Activated CD4-positive, alpha-beta T cell treated with anti-CD3 and anti-CD28 coated beads, Interleukin-2, amount 50 U/mL, for 24 hours (primary cell): ENCODE measurements at places on chromosomes 13 and 19.

DNA sequence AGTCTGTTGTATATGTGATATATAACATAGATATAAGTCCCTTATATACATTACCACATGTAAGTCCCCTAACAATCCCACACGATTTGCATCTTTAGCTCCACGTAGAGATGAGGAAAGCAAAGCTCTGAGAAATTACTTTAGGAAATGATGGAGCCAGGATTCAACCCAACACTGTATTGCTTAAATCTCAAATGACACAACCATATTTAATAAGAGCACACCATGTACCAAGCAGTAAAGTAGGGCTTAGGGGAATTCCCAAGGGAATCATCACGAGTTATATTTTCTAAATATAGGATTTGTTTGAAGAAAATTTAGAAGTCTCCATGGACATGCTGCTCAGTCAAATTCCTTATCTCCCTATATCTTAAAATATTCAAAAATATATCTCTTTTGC lies 61.3 kb upstream of the POMP start:
- no peak for DNase-seq

DNA sequence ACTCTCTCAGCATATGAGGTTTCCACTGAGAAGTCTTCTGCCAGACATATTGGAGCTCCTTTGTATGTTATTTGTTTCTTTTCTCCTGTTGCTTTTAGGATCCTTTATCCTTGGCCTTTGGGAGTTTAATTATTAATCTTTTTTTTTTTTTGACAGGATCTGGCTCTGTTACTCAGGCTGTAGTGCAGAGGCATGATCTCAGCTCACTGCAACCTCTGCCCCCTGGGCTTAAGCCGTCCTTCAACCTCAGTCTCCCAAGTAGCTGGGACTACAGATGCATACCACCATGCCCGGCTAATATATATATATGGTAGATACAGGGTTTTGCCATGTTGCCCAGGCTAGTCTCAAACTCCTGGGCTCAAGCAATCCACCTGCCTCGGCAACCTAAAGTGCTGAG lies 6.6 kb upstream of the CYP4F3 start:
- DNase-seq, result no peak

DNA sequence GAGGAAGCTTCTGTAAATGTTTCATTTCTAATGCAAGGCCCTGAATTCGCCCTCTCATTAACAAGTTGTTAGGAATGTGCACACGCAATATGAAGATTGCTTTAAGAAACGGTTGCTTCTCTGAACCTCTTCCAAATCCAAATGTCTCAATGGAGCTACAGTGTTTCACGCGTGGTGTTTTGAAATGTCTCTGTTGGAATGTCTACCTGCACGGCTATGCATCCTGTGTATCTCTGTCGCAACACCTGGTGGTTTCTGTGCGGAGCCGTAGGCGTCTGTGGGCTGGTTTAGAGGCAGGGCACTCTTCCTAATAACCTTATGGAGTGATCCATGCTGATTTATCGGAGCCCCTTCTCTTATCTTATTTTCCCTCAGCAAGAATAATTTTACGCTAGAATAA lies 1584.2 kb upstream of the SLC10A2 start:
- DNase-seq, result no peak

DNA sequence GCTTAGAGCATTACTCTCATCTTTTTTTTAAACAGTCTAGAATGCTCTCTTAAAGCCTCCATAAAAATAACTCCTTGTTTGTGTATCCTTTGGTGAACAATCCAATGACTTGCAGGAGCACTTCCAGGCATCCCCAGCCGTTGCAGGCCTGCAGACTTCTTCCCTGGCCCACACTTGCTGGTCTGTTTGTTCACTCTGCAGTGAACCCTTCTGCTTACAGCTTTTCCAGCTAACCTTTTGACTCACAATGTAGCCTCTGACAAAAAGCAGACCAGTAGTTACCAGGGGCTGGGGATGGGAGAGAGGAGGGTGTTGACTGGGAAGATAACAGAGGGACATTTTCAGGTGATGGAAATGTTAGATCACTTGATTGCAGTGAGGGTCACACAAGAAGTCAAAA lies 9.1 kb downstream of the GPR42 start:
- no peak for DNase-seq

GRCh38 chr13:26037302-26037701 lies 14.5 kb downstream of the SHISA2 start:
- no peak for DNase-seq

DNA sequence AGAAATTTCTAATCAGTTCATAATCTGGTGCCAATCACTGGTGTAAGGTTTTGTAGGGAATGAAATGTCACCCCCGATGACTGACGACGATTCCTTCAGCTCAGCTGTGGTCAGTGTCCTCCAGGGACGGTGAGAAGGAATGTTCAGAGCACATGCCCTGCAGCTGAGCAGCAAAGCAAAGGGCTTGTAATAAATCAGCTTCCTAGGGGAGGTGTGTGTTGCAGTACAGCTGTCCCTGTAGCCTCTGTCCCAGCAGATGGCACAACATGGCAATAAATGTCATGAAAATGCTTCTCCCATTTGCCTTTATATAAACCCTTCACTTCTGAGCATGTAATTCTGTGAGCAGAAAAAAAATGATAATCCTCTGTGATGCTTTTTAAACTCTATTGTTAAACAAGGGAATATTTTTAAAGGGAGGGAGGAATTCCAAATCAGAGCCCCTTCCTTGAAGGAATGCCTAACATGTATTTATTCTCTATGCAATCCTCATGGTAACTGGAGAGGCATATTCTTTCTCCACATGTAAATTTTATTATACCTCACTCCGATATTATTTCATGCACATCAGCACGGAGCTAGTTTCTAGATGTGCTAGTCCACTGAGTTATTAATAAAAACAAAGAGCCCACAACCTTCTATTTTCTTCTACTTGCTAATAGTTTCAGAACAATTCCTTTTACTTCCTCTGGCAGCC lies 102.5 kb downstream of the FAM216B start:
- no peak for DNase-seq

- no peak for DNase-seq
Measured at GRCh38 chr13:30906411-30907051, 460 bp downstream of the MEDAG start.

DNA sequence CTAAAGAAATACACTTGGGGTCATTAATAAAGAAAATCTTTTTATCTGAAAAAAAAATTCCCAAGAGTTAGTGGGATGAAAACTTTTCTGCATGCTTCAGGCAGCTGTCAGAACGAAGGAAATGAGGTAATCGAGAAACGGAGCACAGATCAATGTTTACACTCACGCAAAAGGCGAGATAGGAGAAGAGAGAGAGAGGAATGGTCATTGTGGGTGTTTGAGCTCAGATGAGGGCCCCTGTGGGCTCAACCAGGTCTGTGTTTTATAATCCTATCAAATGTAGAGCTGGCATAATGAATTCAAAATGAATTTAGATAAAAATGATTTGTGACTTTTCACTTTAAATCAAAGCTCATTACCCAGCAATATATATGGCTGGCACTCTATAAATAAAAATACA lies 6.3 kb upstream of the RXFP2 start:
- DNase-seq, result no peak

GRCh38 chr13:47252627-47253026 lies 355.8 kb upstream of the HTR2A start:
- DNase-seq, result no peak

- no peak for DNase-seq
Measured at GRCh38 chr13:51147732-51148131, 36.7 kb upstream of the C13orf42 start.

DNA sequence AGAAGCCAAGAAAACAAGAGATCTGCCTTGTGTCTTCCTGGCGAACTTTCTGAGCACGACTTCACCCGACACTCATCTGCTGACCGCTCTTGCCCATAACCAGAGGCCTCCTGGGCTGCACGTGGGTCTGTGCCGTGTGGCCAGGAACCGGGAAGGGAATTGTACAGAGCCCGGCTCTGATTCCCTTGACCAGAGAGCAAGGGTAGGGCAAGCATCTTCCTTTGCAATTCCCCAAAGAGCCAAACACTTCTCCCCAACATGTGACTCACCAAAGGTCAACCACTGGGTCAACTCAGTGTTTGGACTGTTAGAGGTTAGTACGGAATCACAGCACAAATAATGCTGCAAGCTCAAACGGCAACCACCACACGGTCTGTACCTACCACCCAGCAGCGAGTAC lies 48.9 kb downstream of the KLF2 start:
- no peak for DNase-seq

DNA sequence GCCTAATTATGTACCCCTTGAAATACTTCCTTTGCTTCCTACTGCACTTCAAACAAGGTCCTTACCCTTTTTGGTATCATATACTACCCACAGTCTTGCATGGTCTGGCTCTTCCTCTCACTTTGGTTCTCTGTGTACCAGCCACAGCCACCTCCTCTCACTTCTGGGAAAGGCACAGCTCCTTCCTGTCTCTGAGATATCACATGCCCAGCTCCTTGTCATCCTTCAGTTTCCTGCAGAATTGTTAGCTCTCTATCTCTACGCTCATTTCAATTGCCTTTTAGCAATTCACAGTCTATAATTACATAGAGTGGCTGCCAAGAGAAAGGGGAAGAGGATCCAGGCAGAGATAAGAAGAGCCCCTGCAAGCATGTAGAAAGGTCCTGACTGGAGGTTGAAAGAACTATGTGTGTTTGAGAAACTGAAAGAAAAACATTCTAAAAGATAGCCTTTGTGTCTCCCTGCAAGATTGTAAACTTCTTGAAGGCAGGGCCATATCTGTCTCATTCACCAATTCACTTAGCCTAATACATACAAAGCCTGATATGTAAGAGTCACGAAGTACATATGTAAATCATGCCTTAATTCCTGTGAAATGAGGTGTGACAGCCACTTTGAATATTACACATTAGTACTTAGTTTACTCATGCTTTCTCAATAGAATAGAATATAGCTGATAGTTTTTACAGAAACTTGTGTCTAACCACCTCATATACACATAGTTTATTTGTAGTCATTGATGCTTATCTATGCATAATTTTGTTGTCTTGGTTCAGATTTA lies 933.1 kb downstream of the DIAPH3 start:
- DNase-seq, result no peak

DNA sequence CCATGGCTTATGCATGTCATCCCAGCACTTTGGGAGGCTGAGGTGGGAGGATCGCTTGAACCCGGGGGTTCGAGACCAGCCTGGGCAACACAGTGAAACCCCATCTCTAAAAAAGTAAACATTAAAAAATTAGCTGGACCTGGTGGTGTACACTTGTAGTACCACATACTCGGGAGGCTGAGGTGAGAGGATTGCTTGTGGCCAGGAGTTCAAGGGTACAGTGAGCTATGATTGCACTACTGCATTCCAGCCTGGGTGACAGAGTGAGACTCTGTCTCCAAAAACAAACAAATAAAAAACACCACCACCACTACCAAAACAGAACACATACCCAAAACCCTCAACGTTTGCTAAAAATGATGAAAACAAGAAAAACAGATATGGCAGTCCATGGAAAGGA lies 15.9 kb downstream of the FBXO17 start:
- no peak for DNase-seq

GRCh38 chr13:74573654-74574053 lies 439.4 kb upstream of the KLF12 start:
- DNase-seq, result no peak

- DNase-seq, result no peak
Measured at GRCh38 chr19:38228491-38229439, 4.7 kb upstream of the DPF1 start.

DNA sequence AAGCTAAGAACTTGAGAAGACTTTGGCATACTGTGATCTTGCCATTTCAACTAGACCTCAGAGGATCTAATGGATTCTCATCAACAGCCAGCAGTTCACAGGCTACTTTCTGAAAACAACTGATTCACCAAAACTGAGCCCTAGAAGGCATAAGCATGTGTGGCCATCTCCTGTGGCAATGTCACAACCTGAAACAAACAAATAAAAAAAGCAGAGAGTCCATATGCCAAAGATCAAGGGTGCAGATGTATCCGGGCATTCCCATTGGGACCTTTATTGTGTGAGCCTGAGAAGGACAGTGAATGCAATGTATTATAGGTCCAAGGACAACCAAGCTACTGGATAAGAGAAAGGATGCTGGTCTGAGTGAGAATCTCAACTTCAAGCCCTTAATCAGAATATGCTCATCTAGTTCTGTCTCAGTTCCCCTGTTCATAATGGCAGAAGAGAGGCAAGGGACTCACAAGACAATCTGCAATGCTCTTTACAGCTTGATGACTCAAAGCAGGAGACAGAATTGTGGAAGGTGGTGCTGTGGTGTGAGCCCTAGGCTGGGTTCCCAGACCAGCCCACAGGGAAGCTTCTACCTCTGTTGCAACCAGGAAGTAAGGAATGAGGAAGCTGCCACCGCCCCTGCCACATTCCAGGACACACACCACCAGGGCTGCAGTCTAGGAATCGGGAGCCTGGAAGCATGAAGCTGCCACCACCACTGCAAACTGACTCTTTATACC lies 133.7 kb downstream of the RAP2A start:
- DNase-seq, result no peak

DNA sequence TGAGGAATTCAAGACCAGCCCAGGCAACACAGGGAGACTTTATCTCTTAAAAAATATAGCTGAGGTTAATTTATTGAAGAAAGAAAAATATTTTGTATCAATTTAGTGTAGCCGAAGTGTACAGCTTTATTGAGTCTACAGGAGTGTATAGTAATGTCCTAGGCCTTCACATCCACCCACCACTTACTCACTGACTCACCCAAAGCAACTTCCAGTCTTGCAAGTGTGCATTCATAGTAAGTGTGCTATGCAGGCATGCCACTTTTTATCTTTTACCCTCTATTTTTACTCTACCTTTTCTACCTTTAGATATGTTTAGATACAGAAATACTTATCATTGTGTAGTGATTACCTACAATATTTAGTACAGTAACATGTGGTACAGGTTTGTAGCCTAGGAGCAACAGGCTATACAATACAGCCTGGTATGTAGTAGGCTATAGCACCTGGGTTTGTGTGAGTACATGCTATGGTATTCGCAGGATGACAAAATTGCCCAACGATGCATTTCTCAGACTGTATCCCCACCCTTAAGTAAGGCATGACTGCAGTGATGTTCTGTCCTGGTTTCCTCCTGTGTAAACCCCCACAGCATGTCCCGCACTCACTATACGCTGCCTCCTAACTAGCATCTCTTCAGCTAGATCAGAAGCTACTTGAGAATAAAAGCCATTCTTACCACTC lies 15.3 kb upstream of the ATP12A start:
- no peak for DNase-seq

GRCh38 chr13:93375491-93375890 lies 148.9 kb downstream of the GPC6 start:
- DNase-seq, result no peak

DNA sequence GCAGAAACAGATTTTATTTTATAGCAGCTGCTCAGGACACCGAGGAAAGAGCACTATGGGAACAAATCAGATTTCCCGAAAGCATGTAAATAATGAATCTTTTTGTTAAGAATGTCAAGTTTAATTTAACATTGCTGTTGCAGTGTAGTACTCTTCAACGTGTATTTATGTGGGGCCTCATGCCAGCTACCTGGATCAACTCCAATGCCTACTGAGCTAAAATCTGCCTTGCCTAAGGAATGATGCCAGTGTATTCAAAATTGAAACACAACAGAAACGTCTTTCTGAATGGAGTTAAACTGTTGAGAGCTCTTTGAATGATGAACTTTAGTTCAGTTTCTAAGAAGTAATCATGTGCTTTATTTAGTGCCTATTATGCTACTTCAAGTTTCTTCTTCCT lies 1379.8 kb upstream of the ATXN8OS start:
- no peak for DNase-seq
